Stomach (tissue), 19 donors: ENCODE measurements at places on chromosomes 1 and 21. TPM values are rescaled to one million over a fixed set of nuclear protein-coding genes. Genes with fewer than 3 reads are reported as not detected.

DNA sequence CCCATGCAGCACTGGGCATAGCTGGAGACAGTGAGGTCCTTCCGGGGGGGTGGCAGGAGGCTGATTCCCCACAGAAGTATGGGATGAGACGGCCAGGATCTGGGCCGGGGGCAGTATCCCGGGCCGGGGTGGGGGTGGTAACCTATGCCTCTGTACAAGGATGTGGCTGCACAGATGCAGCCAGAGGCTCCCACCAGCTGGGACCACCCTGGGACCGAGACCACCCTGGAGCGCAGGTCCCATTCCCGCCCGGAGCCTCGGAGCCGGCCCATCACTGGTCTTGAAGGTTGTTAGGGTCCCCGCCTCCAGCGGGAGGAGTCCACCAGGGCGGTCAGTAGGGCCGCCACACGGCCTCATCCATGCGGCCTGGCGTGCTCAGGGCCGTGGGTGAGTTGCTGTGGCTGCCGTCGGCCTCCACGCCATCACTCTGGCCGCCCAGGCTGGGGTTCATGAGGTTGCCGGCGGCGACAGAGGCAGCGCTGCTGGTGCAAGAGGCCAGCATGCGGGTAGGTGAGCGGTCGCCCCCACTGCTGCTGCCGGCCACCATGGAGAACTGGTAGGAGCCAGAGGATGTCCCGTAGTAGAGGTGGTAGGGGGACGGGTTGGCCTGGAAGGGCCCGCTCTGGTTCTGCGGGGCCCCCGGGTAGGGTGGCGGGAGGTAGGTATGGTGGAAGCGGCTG lies 28.1 kb downstream of the RUNX3 start:
- DNase-seq, result peak; percentile 23

- no peak for DNase-seq
Measured at GRCh38 chr1:245829194-245829593, 674.4 kb downstream of the KIF26B start.

DNA sequence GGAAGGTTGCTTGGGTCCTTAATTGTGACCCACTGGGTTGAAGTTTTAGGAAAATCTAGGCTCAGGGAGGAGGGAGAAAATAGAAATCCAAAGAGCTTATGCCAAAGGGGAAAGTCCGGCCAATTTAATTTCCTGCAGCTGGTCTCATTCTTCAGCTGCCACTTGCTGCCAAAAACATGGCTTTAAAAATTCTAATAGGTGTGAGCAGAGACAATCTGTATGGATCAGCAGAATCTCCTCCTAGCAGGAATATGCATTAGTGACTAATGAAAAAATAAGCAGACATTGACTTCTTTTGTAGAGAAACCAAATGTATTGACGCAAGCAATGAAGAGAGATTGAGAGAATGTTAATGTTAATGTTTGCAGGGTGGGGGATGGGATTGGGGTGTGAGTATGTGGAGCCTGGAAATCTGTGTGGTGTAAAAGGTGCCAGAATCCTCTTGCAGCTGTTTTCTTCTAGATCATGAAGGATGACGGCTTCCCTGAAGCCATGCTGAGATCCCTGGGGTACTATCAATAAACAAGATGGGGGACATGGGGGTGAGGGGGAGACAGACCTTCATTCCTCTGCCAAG lies 35.3 kb downstream of the VWA5B1 start:
- DNase-seq, result no peak

The CGN gene
- total RNA-seq, result 126 TPM
